ENCODE measurements at places on chromosomes 2 and 18.

- no peak for DNase-seq
Measured at GRCh38 chr2:23498943-23499342, 114.0 kb downstream of the KLHL29 start.

DNA sequence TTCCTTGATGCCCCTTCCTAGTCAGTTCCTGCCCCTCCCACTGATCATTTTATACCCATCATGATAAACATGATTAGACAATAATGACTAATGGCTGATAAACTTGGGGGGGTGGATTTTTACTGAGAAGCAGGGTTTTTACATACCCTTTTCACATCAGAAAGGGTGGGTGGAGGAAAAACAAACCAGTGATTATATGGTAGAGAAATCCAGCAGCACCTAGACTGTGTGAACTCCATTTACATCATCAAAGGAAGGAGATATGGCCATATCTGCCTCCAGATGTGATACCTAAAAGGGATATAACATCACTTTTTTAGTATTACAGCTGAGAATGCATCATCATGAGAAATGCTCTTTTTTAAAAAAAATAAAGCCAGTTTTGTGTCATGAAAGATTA is 89.9 kb downstream of the ANKRD12 start:
- DNase-seq, result no peak

DNA sequence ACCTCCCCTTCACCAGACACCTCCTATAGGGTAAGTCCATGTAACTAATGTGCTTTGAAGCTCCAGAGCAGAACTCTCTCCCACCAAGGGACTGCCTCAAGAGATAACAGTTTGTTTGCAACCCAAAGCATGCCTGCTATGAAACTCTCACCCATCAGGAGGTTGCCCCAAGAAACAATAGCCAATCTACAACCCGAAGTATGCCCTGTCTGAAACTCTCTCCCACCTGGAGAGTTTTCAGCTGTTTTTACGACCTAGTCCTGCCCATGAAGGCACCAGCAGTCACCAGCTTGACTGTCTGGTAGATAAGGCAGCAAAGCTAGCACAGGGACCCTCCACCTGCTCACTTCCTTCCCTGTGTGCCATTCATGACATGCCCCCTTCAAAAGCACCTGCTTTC is 533.9 kb upstream of the CRIM1 start:
- DNase-seq, result no peak

DNA sequence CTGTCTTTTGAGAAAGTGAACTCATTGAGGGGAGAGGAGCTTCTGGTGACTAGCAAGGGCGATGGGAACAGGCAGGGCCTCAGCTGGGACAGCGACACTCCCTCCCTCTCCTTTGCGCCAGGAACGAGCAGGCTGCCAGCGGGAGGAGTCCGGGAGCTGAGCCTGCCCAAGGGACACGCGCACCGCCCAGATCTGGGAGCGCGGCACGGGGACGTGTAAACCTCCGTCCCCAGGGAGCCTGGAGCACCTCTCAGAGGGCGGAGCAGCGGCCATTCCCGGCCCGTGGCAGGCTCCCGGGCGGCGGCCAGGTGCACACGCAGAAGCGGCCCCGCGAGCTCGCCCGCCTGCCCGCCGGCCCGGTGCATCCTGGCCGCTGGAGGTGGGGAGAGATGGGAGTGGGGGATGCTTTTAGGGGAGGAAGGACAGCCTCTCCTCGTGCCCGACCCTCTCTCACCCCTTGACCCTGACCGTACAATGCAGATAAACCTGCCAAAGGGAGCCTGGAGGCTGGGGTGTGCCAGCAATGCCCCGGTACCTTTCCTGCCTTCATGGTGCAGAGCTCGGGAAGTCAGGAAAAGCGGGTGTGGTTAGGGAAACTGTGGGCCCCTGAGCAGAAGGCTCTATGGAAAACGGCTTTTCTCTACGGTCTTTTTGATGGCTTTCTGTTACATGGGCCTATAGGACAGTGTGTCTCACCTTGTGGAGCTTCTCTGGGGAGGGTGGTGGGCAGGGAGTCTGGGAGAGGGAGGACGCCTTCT is 2.2 kb downstream of the AQP4 start:
- no peak for DNase-seq

GRCh38 chr2:134155134-134155533 is 98.7 kb upstream of the MGAT5 start:
- no peak for DNase-seq
